Astrocyte of the cerebellum (primary cell): ENCODE measurements at places on chromosomes 2 and 18.
A peak's percentile ranks its signal among the peaks of the same experiment; 100 is the strongest.

DNA sequence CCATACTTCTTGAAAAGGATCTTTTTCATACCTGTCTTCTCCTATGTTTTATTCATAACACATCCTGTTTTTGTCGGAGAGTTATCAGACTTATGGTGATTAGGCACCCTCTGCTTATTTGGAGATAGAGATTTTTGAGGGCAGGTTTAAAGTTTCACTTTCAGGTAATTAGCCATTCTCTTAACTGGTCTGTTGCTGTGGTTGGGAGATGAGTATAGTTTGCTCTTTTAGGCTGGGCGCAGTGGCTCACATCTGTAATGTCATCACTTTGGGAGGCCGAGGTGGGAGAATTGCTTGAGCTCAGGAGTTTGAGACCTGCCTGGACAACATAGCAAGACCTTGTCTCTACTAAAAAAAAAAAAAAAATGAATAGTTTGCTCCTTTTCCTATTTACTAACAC, 25.3 kb downstream of the SFTPB start:
- no peak for DNase-seq

DNA sequence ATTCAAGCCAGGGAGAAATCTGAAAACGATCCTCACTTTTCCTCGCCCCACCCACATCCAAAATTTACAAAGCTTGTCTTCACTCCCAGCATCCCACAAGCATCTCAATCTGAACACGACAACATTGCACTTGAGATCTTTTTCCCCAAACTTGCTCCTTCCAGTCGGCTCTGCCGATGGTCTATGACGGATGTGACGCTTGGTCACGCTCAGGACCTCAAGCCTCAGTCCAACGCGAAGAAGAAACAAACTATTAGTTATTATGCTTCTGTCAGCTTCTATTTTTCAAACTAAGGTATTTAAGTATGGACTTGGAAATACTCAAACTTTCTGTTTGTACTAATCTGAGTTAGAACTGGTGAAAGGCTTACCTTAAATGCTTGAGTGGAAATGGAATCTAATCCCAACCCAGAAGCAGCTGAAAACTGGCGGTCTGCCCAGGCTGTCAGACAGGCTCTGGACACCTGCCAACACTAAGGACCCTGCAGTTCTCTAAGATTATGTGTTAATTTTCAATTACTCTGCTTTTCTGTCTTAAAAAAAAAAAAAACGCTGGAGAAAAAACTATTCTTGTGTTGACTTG, 132.1 kb upstream of the DNMT3A start:
- peak; percentile 36 for DNase-seq

- no peak for DNase-seq
Observed at GRCh38 chr2:197809064-197809463, 4.7 kb downstream of the PLCL1 start.

DNA sequence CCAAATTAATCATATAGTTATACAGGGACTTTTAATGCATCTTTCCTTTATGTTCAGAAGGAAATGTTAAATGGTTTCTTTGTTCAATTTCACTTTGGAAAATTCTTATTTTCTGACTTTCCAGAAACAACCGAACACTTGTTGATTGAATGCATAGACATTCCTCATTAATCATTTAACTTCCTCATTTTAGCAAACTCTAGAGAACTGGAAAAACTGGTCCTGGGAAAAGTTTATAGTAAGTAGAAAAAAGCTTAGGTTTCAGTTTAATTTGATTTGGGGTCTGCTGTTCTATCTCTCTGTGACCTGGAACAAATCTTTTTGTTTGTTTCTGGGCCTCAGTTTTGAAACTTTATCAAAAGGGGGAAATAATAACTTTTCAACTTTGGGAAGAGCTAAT, 320.4 kb downstream of the CMPK2 start:
- no peak for DNase-seq

- DNase-seq = no peak
Observed at GRCh38 chr2:43239981-43240765, 13.8 kb upstream of the ZFP36L2 start.

GRCh38 chr2:235749771-235750160, 255.9 kb downstream of the AGAP1 start:
- DNase-seq = no peak

GRCh38 chr2:43038034-43038695, 188.2 kb downstream of the ZFP36L2 start:
- DNase-seq = no peak
